ENCODE measurements at places on chromosomes 4 and X. TPM values are rescaled to one million over a fixed set of nuclear protein-coding genes. Genes with fewer than 3 reads are reported as not detected.

DNA sequence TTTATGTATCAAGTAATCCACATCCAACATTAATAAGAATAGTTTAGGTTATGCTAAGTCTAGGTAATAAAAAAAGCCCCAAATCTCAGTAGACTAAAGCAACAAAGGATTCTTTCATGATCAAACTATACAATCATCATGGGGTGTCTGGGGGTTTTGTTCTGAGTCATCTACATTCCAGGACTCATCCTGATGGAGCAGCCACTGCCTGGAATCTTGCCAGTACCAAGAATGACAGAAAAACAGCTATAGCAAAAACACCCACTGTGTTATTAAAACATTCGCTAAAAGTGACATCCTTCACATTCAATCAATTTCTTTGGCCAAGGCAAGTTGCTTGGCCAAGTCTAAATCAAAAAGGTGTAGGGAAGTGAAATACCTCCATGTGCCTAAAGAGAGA, 3.9 kb upstream of the ARHGEF38 start:
- no peak overlapping the region for H3K27ac ChIP-seq
- no peaks in the 10 kb centered on the region for H3K4me1 ChIP-seq
- no peak for DNase-seq
- H3K4me3 ChIP-seq, result no peak overlapping the region

Gene FAM47A
- total RNA-seq, result not detected

- peak; percentile 80 for DNase-seq
- H3K27me3 ChIP-seq, result no peaks in the 10 kb centered on the region
- no peak overlapping the region for H3K27ac ChIP-seq
- no peaks in the 10 kb centered on the region for H3K36me3 ChIP-seq
Measured at GRCh38 chrX:131746491-131746968, 202.7 kb downstream of the OR13H1 start.

Gene TRMT10A
- total RNA-seq, result 6.1 TPM

DNA sequence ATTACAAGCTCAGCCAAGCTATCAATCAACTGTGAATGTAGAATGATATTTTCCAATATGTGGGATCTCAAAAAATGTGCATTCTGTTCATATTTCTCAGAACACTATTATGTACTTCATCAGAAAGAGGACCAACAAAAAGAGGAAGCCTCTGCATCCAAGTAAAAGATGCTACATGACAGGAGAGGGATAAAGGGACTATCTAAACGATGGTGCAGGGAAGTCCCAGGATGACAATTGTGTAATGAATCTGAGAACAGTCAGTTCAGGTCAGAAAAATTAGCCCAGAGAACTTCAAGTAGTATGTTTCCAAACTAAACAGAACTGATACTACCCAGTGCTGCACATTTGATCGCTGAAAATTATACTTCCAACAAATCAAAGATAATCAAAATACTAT, 127.0 kb downstream of the ZNF330 start:
- H3K27ac ChIP-seq, result no peak overlapping the region
- no peaks in the 10 kb centered on the region for H3K36me3 ChIP-seq
- no peak overlapping the region for H3K4me3 ChIP-seq
- H3K27me3 ChIP-seq, result no peaks in the 10 kb centered on the region

- H3K27ac ChIP-seq, result no peak overlapping the region
- H3K36me3 ChIP-seq, result no peaks in the 10 kb centered on the region
- peaks cover 12% of the 10 kb centered on the region for H3K4me1 ChIP-seq
- no peak overlapping the region for H3K4me3 ChIP-seq
- H3K27me3 ChIP-seq, result peaks cover 6% of the 10 kb centered on the region
- no peak for DNase-seq
Measured at GRCh38 chrX:150845091-150845490, 53.4 kb downstream of the CD99L2 start.

GRCh38 chr4:84699001-84699671, 116.2 kb downstream of the CDS1 start:
- no peak overlapping the region for H3K4me3 ChIP-seq
- no peak for DNase-seq
- H3K4me1 ChIP-seq, result no peaks in the 10 kb centered on the region
- H3K36me3 ChIP-seq, result no peaks in the 10 kb centered on the region
- no peaks in the 10 kb centered on the region for H3K27me3 ChIP-seq
- no peak overlapping the region for H3K27ac ChIP-seq

Gene GALNT7
- total RNA-seq, result 12.8 TPM

Gene FHDC1
- total RNA-seq, result 0.14 TPM

GRCh38 chrX:80181079-80181478, 166.5 kb downstream of the TBX22 start:
- DNase-seq, result no peak
- no peaks in the 10 kb centered on the region for H3K4me1 ChIP-seq
- H3K4me3 ChIP-seq, result no peak overlapping the region

Gene BEX5
- total RNA-seq, result 5.8 TPM
